ENCODE measurements at places on chromosomes 1 and 21.

GRCh38 chr1:207059881-207060280, 6.8 kb downstream of the PFKFB2 start:
- no peak for DNase-seq

- no peak for DNase-seq
These were observed 10.6 kb downstream of the TXNIP start for GRCh38 chr1:145985502-145986439.

- DNase-seq: no peak
These were observed 53.8 kb upstream of the RGS1 start for GRCh38 chr1:192521734-192522133.

DNA sequence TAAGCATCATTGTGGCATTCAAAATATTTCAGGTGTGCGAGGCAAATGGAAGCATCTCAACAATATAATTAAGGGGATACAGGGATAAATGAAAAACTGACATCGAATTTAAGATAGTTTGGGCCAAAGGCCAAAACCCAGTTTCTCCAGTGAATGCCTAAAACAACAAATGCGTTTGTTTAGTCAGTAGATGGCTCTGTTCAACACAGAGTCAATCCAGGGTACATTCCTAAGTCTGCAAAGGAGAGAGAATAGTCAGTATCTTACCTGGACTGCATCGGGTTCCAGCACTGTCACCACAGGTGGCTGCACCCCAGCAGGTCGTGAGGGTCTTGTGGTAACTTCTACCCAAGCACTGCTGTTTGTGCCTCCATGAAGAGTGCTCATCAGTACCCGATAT, 321.1 kb downstream of the KCTD3 start:
- no peak for DNase-seq

DNA sequence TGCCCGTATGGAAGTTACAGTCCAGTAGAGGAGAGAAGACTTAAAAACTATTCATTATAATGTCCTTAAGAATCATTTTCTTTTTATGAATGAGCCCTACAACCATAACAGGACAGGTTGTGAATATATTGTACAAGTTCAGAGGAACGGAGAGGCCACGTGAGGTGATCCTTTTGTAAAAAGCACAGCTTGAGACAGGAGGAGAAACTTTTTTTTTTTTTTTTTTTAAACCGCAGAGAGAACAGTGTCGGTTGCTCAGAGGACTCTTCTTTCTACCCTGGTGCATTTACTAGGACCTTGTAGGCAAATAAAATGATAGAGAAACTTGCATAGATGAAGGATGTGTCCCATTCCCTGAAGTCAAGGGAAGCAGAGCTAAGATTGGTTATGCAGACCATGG, 32.1 kb downstream of the DYRK1A start:
- no peak for DNase-seq

DNA sequence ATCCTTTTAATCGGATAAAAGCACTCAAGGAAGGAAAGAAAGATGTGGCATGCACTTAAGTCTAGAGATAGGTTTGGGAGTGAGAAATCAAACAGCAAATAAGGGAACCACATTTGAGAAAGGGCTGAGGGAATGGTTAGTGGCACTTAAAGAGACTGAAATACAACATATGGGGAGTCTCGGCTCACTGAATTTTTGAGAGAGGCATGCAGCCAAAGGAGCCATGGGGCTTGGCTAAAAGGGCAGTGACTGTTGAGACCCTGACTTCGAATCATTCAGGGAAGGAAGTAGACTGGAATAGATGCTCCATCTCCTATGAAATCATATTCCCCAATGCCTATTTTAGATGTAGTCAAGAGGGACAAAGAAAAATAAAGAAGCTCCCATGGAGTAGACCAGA, 58.3 kb upstream of the HAO2 start:
- no peak for DNase-seq

GRCh38 chr1:41282679-41283317, 40.7 kb upstream of the SCMH1 start:
- DNase-seq: no peak

- no peak for DNase-seq
These were observed 1.4 kb upstream of the TUT4 start for GRCh38 chr1:52554267-52554640.

DNA sequence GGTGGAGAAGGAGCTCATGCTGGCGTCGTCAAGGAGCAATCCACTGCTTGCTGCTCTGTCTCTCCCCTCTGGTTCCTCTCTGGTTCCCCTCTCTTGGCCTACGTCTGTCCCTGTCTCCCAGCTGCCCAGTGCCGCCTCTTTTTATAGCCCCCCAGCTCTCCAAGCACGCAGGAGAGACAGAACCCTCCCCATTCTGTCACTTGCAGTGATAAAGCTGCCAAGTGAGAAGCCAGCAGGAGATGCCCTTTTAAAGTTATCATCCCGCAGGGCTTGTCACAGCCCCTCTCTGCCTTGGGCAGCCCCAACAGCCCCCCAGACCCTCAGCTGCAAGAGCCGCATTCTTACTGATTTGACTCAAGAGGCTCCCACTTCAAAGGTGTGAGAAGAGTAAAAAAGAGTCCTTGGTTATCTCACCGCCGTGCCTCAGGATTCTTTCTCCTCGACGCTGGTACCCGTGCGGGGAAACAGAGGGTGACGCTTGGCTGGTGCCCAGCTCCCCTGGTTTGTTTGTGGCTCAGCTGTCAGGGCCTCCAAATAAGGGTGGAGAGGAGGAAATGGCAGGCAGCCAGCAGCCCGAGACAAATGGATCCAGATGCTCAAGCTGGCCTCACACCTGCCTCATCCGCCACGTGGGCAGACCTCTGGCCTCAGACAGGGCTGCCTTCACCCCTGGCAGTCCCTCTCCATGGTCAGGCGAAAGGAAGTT, at the start of gene NPPA:
NPPA (minus strand) TSS at position 117 of the 706 bp plus-strand sequence; CDS start at position 18, 99 bp downstream.
- DNase-seq: no peak

DNA sequence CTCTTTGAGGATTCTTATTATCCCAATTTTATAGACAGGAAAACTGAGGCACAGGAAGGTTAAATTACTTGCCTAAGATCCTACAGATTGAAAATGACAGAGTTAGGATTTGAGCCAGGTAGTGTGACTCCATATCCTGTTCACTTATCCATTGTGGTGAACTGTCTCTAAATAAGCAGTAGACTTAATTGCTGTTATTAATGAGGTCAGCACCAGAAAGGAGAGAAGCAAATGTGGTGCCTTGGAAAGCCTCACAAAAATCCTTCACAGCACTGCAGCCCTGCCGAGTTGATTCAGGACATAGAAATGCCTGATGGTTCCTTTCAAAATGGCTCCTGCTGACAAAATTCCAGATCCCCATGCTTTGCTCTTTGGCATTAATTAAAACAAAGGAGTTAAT, 193.3 kb upstream of the BEND5 start:
- no peak for DNase-seq

GRCh38 chr1:117826119-117826518, 103.3 kb downstream of the GDAP2 start:
- DNase-seq: no peak

GRCh38 chr21:18007121-18007520, 188.0 kb upstream of the C21orf91 start:
- no peak for DNase-seq

DNA sequence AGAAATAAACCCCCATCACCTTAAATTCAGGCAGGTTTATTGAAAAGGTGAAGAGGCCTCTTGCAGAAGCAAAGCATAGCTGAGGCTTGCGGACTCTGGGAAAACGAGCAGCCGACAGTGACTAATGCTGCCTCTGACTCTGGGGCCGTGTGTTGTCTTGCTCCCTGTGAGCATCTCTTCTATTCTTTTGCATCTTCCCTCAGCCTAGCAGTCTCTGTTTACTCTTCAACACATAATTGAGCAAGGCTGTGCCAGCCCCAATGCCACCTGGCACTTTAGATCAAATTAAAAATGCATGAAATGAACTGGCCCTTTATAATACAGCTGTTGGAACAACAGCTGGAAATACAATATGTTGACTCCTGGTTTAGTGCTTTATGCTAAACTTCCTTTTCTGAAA, 18.4 kb upstream of the REG4 start:
- DNase-seq: no peak

DNA sequence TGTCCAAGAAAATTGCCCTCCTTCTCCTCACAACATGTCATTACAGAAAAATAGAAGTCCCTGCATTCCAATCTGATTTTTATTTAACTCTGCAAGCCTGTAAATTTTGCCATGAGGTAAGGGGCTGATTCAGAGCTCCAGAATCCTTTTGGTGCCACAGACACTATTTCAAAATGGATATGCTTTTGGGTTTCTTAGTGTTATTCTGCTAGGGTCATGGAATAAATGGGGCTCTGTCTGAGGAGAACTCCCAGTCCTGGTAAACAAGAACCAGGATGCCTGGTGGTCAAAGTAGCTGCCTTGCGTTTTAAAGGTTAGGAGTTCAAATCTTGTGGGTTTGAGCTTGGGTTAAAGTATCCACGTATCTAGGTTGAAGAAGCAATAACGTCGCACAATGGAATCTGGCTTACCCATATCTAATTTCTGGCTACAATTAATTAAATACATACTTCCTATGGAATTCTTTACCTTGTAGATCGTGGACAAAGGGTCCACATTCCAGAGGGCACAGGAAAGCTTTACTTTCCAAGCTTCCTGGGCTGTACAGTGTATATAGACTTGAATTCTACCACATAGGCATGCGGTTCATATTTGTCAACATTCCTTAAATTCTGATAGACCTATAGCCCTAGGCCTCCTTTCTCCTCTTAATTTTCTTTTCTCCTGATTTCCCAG, 98.0 kb upstream of the CDC42BPA start:
- no peak for DNase-seq

DNA sequence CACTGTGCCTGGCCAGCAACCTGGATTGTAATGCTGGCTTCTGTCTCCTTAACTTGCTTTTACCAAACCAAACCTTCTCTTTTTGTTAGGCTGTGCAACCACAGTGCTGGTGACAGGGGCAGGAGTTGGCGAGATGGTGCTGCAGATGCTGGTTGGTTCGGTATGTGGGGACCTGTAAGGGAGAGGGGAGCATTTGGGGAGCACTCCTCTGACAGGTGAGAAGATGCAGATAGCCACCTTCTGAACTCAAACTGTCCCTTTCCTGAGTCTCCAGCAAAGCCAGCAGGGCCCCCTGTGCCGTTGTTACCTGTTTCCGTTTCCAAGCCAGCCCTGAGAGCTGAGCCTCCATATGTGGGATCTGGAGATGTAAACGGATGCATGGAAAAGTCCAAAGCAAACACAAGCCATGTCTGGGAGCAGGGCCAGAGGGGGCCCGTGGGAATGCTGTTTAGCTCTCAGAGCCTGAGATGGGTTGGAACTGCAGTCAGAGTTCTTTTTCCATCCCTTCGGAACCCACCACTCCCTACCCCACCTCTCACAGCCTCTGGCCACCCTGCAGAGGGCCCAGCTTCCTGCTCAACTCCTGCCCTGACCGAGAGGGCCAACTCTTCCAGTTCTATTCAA, 34.0 kb downstream of the ELK4 start:
- DNase-seq: no peak

DNA sequence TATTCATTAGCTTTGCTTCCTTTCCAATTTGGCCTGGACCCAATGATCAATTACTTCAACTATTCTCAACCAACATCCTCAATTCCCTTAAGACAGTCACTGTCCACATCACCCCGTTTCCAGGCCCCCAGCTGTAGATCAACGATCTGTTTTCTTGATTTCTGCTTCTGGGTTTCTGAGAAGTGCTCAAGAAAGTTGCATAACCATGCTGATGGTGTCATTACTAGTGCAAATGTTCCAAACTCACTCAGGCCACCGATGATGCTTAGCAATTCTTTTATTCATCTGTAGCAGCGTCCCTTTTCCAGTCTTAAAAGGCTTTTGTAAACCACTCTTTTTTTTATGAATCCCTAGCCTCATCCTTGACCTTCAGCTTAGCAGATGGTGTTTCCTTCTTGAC, 155.8 kb upstream of the PTGFR start:
- DNase-seq: no peak

- DNase-seq: no peak
These were observed at the start of gene CRABP2 for GRCh38 chr1:156705321-156705917. CRABP2 (minus strand) TSS chr1:156705583; CDS start chr1:156705446, 137 bp downstream.

DNA sequence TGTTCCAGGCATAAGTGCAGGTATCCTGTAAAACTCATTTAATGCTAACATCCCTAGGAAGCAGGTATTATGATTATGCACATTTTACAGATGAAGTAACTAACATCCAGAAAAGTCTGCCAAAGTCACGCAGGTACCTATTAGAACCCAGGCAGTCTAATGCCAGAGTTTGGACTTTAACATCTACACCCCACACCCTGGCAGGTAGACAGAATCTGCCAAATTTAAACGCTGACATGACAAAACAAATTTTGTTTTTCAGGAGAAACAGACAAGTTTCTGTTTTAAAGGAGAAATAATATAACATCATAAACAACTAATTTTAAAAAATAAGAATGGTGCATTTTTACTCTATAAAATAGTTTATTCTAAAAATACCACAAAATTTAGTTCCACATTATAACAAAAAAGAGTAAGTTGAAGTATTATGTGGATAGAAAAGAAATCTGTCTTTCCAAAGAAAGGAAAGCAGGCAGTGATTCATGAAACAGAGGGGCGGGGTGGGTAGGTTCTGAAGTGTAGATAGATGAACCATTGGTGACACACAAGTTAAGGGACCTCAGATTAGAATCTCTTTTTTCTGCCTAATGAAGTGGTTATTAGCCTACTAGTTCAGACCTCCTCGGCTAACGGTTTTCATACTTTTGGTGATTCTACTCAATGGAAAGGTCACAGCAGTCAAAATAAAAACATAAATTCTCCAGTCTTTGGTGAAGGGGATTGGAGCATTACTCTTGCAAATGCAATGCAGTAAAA, 1.7 kb downstream of the ASPM start:
- no peak for DNase-seq

- no peak for DNase-seq
These were observed 544.7 kb downstream of the NPHP4 start for GRCh38 chr1:5447503-5447960.

GRCh38 chr1:208280681-208281450, 36.7 kb upstream of the PLXNA2 start:
- DNase-seq: no peak

DNA sequence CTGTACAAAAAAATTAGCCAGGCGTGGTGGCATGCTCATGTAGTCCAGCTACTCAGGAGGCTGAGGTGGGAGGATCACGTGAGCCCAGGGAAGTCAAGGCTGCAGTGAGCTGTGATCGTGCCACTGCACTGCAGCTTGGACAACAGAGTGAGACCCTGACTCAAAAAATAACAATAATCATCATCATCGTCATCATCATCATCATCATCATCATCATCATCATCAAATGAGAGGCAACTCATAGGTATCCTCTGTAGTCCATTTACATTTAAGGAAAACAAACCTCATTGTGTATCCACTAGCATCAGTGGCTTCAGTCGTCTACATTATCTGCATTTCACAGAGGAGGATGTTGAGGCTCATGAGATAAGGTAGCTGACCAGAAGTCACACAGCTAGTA, 68.8 kb upstream of the SELENON start:
- no peak for DNase-seq

GRCh38 chr1:217389895-217390294, 241.0 kb downstream of the GPATCH2 start:
- no peak for DNase-seq

GRCh38 chr1:175273376-175274031, 80.9 kb upstream of the KIAA0040 start:
- no peak for DNase-seq

- peak; percentile 39 for DNase-seq
These were observed 235.3 kb upstream of the NRIP1 start for GRCh38 chr21:15300131-15300530.
